T follicular helper cell (primary cell): ENCODE measurements at places on chromosomes 5 and 9.

DNA sequence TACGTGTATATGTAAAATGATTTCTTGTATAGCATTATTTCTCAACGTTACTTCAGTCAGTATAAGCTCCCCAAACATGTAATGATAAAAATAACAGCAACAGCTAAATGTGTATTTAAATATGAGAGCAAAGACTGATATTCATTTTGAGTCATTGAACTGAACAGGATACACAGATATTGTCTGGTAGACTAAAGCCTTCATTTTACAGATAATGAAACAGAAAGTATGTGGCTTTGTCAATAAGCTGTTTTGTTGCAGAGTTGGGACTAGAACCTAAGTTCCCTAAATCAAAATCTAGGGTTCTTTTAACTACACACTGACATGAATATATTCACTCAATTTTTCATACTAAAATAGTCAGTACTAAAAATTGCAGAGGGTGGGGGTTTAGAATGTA is 80.4 kb upstream of the MARCHF11 start:
- DNase-seq: no peak

- DNase-seq: no peak
These were observed 45.6 kb downstream of the IRX2 start for GRCh38 chr5:2705861-2706260.

DNA sequence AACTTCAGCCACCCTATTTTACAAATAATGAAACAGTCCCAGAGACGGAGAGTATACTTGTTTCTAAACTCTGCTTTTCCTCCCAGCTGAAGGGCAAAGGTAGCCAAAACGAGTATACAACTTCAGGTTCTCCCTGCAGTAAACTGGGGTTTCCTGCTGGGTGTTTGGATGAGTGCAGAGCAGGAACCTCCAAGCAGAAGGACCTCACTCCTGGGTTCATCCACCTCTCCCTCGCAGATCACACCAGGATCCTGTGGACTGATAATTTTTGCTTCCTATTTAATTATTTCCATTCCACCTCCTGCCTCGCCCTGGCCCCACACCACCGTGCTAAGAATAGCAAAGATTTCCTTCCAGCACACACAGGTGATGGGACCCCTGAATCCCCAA is 2.0 kb upstream of the FOXB2 start:
- DNase-seq: no peak

GRCh38 chr9:127566351-127567001 is 45.6 kb upstream of the STXBP1 start:
- no peak for DNase-seq

DNA sequence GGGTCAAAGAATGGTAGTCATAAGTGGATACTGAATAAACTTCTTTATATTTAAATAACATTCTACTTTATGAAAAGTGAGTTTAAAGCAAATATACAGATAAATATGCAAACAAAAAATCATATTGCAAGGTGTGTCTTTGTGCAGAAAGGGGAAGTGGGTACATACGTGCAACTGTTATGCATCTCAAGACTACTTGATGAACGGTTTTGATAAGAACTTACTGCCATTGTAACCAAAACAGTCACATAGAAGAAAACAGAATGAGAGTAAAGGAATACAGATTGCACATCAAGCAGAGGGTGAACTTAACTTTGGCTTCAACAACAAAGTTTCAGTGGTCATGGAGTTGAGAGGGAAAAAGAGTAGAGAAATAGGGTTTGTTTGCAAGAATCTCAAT is 9.9 kb downstream of the CAMK4 start:
- no peak for DNase-seq

- no peak for DNase-seq
These were observed 8.8 kb downstream of the DMRT2 start for GRCh38 chr9:1058826-1059487.

GRCh38 chr5:86613455-86613854 is 4.3 kb upstream of the COX7C start:
- no peak for DNase-seq

GRCh38 chr9:121842612-121842978 is 191.2 kb downstream of the DAB2IP start:
- no peak for DNase-seq

GRCh38 chr9:2128141-2128540 is 113.0 kb downstream of the SMARCA2 start:
- no peak for DNase-seq
